ENCODE measurements at places on chromosomes 6 and 20.
A peak's percentile ranks its signal among the peaks of the same experiment; 100 is the strongest.

GRCh38 chr6:110746680-110747079 is 68.6 kb downstream of the CDK19 start:
- DNase-seq, result no peak

DNA sequence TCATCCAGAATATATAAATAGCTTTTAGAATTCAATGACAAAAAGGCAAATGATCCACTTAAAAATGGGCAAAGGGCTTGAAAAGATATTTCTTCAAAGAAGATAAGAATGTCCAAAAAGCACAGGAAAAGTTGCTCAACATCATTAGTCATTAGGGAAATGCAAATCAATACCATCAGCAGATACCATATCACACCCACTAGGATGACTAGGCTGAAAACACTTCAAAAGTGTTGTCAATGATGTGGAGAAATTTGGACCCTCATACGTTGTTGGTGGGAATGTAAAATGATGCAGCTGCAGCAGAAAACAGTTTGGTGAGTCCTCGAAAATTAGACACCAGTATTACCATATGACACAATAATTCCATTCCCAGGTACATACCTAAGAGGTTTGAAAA is 303.6 kb upstream of the SLC35B3 start:
- no peak for DNase-seq

GRCh38 chr6:89297695-89298351 is 17.3 kb downstream of the GABRR2 start:
- peak; percentile 58 for DNase-seq

- no peak for DNase-seq
Measured at GRCh38 chr20:20226554-20226953, 141.3 kb upstream of the INSM1 start.

DNA sequence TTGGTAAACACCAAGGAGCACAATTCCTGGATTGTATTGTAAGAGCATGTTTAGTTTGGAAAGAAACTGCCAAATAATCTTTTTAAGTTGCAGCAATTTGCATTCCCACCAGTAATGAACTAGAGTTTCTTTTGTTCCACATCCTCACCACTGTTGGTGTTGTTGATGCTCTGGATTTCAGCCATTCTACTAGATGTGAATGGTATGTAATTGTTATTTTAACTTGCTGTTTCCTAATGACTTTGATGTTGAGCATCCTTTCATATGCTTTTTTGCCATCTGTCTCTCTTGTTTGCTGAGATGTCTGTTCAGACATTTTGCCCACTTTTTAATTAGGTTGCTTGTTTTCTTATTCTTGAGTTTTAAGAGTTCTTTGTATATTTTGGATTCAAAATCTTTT is 1654.1 kb downstream of the GRIK2 start:
- no peak for DNase-seq

GRCh38 chr6:87847830-87848210 is 145.8 kb upstream of the AKIRIN2 start:
- DNase-seq, result no peak

DNA sequence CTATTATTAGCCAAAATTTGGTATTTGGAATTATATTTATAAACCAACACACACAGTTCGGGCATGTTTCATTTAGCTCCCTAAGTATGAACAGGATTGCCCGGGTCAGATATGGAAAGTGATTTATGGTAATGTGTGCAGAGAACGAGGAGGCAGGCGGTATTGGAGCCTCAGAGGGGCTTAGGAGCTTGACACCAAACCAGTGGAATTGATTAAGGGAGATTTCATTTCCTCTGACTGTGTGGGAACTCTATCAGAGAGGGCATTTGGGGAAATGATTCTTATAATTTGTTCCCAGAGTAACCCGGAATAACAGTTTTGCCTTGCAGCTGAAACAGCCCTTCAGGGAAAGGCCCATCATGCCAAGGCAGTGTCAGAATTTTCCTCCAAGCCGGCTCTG is 115.1 kb upstream of the SPTLC3 start:
- DNase-seq, result no peak

- DNase-seq, result no peak
Measured at GRCh38 chr6:11012976-11013720, 31.0 kb downstream of the ELOVL2 start.

DNA sequence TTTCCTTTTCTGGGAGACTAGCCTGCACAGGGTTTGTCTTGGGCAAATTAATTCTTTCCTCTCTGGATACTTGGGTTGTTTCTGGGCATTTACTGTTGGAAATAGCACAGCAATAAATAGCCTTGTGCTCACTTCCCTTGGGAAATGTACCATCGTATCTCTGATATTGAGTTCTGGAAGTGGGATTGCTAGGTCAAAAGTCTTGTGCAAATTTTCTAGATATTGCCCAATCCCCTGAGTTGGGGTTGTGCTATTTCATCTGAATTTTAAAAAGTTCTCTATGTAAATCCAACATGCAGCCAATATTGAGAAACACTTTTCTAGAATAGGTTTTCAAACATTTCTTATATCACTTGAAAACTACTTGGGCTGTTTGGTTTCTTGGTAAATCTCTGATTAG is 64.0 kb upstream of the ELOVL5 start:
- no peak for DNase-seq

- DNase-seq, result no peak
Measured at GRCh38 chr20:63167918-63168520, 47.9 kb downstream of the YTHDF1 start.

DNA sequence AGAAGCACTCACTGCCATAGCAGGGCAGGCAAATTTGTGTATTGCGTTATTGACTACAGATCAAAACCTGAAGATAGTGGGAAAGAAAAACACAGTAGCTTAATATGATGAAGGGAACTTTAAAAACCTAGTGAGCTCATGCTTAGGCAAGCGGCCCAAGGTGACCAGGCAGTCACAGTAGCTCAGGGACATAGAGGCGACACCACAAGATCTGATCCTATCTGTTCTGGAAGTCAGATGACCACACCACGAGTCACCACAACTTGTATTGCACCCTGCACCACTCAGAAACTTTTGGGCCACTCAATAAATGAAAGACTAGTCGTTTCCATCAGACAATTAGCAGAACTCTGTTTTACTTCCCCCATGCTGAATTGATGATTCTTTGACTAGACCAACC is 4.9 kb downstream of the CLIC5 start:
- DNase-seq, result no peak

- DNase-seq, result no peak
Measured at GRCh38 chr6:139891471-139891870, 517.0 kb upstream of the CITED2 start.

DNA sequence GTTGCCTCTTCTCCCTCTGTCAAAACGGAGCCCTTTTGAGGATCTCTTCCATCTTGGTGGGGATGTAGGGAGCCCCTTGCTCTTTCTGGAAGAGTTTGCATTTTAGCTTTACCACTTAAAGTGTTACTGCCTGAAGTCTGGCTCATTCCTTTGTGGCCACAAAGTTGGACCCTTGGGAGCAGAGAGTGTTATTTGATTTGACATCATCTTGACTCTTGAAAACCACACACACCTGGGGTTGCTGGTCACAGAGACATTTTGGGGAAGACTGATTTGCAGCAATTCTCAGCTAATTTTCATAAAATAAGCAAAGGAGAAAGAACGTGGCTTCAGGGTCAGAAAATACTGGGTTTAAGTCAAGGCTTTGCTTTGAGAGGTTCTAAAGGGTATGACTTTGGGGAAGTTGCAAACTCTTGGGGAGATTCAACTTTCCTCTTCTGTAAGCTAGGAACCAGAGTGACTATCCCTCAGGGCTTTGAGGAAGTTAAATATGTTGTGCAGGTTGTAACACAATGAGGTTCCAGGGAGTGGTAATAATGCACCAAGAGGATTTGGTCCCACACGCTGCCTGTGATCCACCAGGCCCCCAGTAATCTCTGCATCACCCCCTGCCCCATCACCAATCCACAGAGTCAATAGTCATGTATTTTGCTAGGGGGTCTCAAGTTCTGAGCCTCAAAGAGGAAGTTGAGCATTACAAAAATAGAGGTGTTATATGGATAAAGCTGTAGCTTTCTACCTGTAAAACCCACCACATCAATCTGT is 141.6 kb upstream of the SLC24A3 start:
- no peak for DNase-seq

GRCh38 chr20:8557711-8558110 is 425.6 kb downstream of the PLCB1 start:
- DNase-seq, result no peak

GRCh38 chr6:39114388-39114703 is 640 bp downstream of the SAYSD1 start:
- no peak for DNase-seq

DNA sequence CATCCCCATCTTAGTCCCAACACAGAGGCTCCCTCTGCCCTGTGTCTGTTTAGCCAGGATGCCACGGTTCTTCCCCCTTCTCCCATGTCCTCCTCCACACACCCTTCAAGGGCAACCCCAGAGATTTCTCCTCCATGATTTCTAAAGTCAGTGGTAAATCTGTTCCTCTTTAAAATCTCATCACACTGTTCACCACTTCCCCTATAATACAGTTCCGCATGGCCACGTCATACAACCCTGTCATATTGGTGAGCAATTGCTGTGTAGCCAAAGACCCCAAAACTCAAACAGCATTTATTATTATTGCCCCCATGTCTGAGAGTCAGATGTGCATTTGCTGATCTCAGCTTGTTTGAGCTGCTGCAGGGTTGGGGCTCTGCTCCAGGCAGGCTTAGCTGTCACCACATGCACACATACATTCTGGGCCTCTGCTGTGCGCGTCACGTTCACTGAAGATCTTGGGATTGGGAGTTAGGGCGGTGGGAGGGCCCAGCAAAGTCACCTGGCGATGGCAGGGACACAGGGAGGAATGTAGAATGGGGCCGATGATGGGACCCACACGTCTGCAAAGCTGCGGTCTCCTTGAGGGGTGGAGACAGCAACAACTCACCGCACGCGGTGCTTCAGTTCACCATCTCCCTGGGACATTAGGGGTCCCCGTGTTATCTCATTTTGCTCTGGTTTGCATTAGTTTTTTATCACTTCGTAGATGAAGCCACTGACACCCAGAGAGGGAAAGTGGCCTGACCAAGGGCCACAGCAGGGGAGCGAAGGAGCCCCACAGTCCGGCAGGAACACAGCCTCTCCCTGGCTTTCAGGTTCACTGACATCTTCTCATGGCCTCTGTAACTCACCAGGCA is 36.9 kb upstream of the CD93 start:
- DNase-seq, result no peak

GRCh38 chr6:105374010-105374420 is 28.9 kb downstream of the PREP start:
- DNase-seq, result no peak

DNA sequence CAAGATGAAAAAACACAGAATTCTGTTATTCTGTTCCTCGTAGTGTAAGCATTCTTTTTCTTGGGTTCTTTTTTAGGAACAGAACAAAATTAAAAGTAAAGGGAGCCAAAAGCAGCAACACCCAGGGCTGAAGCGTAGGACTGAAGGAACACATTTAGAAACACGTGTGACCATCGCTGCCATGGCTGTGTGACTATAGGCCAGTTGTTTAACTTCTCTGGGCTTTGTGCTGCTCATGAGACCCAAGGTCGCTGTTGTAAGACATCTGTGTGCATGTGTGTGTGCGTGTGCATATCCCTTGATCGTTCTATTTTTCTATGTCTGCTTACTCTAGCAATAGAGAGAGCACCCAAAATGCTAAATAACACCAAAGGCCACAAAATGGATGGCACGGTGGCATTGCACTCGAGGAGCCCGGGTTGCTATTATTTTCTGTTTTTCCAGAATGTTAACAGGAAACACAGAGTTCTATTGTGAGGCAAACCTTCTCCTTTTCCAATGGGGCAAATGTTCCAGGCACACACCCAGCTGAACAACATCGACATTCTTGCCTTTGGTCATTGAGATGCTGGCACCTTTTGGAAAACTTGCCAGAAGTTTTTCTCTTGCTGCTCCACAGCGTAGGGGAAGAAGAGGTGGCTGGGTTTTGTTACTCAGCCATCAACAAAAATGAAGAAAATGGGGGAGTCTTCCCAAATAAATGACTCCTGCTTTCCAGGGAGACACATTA is 267.8 kb upstream of the ECI2 start:
- no peak for DNase-seq

DNA sequence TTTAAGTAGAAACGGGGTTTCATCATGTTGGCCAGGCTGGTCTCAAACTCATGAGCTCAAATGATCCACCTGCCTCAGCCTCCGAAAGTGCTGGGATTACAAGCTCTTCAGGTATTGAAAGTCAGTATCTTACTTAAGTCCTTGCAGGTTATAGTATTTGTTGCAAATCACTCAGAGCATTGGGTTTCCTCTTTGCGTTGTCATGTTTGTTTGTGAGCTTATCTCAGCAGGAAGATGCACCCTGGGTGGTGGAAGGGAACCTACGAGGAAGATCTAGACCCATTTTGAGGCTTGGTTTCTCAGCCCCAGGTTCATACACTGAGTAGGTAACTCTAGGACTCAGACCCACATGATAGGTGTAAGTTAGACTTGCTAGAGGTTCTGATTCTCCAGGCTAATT is 18.6 kb downstream of the MYH7B start:
- DNase-seq, result no peak

DNA sequence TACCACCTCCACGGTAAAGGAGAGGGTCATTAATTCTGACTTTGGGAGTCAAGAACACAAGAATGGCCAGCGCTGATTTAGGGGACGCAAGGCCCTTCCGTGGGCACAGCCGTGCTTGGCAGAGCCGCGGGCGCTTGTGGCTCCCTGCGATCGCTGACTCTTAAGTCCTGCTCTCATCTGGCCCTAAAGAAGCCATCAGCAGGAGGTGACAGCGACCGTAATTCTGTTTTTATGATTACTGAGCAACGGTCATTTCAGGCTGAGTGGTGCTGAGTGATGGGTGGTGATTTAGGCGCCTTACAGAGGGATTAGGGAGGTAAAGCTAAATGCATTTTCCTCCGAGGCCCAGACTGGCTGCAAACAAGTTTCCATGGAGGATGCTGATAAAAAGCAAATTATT is 364.6 kb upstream of the SULF2 start:
- no peak for DNase-seq

Measured in activated effector memory CD4-positive, alpha-beta T cell treated with Interleukin-2 at 50 U/mL for 16 hours (primary cell).